ENCODE measurements at places on chromosomes 6 and 20. TPM values are rescaled to one million over a fixed set of nuclear protein-coding genes. Genes with fewer than 3 reads are reported as not detected.
A peak's percentile ranks its signal among the peaks of the same experiment; 100 is the strongest.

Gene TMEM181
- 15.2 TPM for total RNA-seq

Gene KIF16B
- total RNA-seq, result 3.2 TPM

Gene GSTA2
- not detected for total RNA-seq

Gene SLC26A8
- total RNA-seq, result not detected

Gene NELFCD
- 89.0 TPM for total RNA-seq

Gene TP53TG5
- 0.16 TPM for total RNA-seq

Gene DTD1
- total RNA-seq, result 25.9 TPM

Gene HLA-G
- total RNA-seq, result 2.9 TPM

Gene RSPH4A
- total RNA-seq, result 0.29 TPM

Gene PNPLA1
- total RNA-seq, result not detected

Gene CLVS2
- not detected for total RNA-seq

Gene TMX4
- total RNA-seq, result 24.9 TPM

GRCh38 chr6:26268659-26269402, 96.2 kb upstream of the BTN3A2 start:
- DNase-seq, result peak; percentile 49

DNA sequence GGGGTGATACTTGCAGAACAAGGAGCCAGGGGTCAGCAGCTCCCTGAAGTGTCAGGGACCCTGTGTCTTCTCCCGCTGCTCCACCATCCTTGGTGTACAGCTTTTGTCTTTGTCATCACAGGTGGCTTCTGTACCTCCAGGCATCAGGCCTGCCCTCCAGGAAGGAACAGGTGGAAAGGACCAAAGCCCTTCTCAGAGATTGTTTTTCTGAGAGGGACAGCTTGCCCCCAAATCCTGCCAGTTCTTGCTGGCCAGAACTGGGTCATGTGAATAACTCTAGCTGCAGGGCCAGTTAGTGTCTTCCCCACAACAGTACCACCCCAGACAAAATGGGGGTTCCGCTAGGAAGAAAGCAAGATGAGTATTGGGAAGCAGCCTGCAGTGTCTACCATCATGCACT, 31.4 kb downstream of the SNPH start:
- DNase-seq, result no peak

- no peak for DNase-seq
Observed at GRCh38 chr20:10790013-10790412, 116.2 kb upstream of the JAG1 start.

DNA sequence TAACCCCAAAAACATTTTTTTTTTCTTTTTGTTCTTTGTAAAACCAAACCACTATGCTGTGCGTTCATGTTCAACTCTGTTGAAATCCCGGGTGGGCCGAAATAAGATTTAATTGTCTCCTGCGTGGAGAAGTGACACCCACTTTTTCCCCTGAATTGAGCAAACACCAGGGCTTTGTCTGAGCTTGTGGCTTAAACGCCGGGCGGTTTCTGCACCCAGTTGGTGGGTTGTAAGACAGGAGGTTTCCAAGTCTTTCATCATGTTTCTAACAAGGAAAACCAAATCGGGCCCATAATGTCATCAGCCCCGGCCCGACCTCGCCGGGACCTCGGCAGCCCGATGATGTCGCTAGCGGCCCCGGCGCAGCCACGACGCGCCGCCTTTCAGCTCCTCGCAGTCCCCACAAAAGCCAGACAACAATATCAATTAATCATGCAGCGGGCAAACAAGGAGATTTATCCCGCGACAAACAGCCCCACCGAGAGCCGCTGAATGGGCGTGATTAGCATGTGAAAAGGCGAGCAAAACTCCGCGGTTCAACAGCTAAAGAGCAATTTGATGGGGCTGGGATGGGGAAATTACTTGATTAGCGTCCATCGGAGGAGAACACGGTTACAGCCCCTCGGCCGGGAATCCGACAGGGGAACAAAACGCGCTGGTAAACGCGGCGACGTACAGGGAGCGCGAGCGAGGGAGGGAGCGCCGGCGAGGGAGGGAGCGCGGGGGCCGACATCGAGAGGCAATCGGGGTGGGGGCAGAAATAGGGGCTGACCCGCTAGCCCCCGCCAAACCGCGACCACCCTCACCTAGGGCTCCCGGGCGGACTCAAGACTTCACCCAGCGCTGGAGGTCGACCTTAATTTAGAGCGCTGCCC, 5.3 kb downstream of the LINC00237 start:
- DNase-seq, result peak; percentile 48

GRCh38 chr6:46048646-46049297, 33.1 kb upstream of the CLIC5 start:
- DNase-seq, result no peak

DNA sequence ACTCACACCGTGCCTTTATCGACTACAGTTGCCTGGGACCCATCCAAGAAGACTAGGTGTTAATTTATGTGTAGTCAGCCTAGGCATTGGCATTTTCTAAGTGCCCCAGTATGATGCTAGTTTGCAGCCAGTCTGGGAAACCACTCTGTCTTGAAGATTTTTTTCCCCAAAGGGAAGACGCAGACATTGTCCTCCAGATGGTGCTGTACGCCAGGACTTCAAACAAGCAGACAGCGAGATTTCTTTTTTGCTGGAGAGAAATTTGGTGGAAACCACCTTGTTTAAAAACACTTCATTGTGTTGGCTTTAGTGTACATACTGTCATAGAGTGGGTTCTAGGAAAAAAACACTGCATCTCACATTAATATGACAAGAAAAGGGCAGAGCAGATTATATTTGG, 30.0 kb downstream of the ALDH5A1 start:
- DNase-seq, result peak; percentile 37

- DNase-seq, result no peak
Observed at GRCh38 chr6:168438783-168439520, 2.0 kb upstream of the SMOC2 start.

- no peak for DNase-seq
Observed at GRCh38 chr6:166588691-166589336, 2.3 kb upstream of the RAMACL start.

DNA sequence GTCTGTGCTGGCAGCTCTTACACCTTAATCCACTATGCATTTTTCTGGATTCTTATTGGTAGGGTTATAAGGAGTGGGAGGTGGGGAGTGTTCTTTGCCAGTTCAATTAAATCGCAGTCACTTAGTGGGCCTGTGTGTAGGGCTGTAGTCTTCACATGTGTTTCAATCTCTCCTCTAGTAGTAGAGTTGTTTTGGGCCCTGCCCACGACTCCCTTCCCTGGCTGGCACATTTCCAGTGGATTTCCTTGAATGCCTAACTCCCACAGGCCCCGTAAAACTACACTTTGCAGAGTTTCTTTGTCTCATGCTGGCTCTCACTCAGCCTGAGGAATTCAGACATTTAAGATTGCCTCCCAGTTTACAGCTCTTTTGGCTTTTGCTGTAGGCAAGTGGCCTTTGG, 414.0 kb upstream of the OPRM1 start:
- no peak for DNase-seq

DNA sequence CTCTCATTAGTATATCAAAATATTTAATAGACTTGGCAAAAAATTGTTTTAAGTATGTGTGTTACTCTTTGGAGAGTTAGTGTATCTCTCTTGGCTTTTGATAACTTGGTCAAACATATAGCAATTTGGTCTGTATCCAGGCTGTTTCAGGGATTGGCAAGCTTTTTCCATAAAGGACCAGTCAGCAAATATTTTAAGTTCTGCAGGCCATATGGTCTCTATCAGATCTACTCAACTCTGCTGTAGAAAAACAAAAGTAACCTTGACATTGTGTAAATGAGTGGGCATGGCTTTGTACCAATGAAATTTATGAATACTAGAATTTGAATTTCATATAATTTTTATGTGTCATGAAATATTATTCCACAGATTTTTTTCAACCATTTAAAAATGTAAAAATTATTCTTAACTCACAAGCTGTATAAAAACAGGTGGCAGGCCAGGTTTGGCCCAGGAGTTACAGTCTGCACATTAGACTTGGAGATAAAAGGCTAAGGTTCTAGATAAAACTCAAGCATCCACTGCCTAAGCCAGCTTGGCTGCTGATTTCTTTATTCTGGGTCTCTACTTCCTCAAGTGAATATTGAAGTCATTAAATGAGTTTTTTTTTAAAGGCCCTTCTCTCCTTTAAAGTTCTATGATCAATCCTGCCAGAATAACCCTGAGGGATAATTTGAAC, 13.7 kb downstream of the GSTA4 start:
- no peak for DNase-seq

DNA sequence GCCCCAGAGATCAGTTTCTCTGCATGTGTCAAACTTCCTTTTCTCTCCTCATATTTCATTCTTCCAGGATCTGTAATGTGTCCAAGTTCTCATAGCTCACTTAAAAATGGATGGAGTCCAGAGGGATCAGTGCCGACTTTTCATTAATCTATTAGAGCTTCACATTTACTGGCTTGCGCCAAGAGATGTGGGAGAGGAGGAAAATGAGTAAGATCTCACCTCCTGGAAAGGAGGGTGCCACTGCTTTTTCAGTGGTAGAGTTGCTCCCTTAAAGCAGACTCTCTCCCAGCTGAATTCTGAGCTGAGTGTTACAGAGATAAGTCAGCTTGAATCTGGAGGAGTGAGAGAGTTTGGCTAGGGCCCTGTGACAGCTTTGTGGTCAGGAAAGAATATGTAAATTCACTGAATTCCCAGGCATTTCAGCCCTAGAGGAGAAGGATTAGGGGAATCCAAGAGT, 175.9 kb downstream of the SOX4 start:
- no peak for DNase-seq

DNA sequence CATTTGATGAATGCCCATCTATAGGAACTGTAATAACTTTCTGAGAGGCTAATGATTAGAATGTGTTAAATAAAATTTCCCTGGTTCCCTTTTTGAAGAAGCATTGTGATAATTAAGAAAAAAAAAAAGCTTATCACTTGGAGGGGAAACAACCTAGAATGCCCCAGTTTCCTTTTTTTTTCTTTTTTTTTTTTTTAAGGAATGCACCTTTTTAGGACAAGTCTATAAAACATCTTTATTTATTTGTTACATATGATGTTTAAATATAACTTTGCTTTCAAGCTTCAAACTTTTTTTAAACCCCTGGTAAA, 7.3 kb upstream of the MRPS10 start:
- no peak for DNase-seq

- no peak for DNase-seq
Observed at GRCh38 chr6:11341867-11342266, 109.4 kb upstream of the NEDD9 start.

GRCh38 chr6:27183060-27183832, 64.3 kb upstream of the PRSS16 start:
- no peak for DNase-seq

DNA sequence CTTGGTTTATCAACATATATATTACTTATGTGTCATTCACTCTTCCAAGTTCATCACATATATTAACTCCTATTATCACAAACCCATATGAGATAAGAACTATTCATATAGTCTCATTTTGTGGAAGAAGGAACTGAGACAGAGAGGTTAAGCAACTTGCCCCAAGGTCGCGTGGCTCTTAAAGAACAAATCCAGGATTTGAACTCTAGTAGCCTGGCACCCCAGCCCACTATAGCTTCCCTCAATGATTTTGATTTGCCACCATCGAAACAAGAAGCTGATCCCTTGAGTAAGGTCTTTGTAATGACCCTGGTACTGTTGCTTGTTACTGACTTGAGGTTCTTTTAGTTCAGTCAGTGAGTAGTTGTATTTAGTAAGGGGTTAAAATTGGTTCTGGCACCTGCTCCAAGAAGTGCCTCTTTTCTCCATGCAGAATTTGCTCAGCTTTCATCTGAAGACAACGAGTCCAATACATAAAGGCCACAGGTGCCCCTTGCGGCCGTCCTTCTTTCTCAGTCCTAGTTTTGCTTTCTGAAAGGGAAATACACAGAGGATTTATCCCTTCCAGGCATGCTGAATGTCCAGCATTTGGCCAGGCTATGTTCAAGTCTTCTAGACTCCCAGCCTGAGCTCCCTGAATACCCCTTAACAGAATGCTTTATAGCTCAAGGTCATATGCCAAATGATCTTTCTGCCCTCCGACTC, 253.0 kb downstream of the TBC1D7 start:
- no peak for DNase-seq

DNA sequence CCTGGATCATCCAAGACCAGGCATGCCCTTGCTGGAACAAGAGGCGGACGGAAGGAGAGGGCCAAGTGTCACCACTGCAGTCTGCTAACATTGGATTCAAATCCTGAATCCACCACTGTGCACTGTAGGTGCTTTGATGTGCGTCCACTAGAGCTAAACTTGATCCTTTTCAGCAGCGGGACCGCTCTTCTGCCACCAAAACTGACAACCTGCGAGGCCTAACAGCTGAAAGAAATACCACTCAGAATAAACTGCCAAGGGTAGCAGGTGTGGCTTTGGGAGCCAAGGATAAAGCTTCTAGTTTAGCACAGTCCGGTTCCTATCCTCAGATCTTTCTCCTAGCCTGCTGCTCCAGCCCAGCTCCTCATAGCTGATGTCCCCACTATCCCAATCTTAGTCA, 108.0 kb downstream of the ATXN1 start:
- no peak for DNase-seq

DNA sequence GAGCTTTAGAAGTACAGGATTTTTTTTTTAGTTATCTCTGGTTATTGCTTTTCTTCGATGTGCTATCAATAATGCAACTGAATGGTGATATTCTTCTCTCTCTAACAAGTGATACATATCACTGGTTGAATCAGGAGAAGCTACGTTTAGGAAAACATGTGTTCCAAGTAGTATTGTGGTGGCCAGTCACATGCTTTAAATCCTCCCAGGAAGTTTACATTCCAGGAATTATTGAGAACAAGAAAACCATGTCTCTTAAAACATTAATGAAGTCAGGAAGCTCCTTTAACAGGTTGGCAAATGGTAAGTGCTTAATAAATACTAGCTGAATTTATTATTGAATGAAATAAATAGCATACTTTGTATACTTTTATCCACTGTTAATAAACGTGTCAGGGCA, 371.1 kb downstream of the BCKDHB start:
- DNase-seq, result no peak

DNA sequence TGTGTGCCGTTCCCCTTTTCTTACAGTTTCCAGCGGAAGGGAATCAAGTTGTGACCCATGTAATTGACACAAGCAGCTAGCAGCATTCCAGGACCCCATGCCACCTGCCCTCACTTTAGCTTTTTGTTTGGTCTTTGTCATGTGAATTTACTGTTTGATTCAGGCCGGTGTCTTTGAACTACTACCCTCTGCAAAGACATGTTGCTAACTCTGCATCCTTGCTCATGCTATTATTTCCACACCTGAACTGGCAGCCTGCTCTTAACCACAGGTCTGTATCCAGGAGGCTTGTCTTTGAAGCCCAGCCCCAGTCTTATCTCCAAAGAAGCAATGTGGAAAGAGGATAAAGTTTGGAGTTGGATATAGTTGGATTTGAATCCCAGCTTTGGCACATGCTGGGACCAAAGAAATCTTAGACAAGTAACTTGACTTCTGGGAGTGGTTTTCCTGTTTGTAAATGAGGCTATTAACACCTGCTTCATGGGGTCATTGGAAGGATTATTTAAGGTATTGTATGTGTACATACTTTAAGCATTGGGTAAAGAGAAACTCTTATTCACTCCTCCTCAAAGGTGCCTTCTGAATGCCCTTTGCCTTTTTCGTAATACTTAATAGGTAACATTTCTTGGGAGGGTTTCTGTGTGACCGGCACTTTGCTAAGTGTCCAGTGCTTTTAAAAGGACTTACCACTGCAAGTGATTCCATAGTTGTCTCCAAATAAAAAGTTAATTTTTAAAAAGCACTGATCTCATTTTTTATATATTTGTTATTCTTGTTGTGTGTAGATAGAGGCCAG, 52.4 kb downstream of the RALY start:
- no peak for DNase-seq
